Stimulated activated CD4-positive, alpha-beta T cell treated with anti-CD3 and anti-CD28 coated beads, Interleukin-2, amount 100 ng/mL, for 4 hours (primary cell): ENCODE measurements at places on chromosomes 12 and 14.

- no peak for DNase-seq
Measured at GRCh38 chr12:71710276-71711125, 24.6 kb downstream of the TMEM19 start.

GRCh38 chr12:54265364-54265812 is 14.5 kb downstream of the CBX5 start:
- no peak for DNase-seq

- no peak for DNase-seq
Measured at GRCh38 chr12:127881371-127882140, 385.4 kb upstream of the TMEM132C start.

GRCh38 chr12:30976206-30976605 is 49.7 kb downstream of the TSPAN11 start:
- no peak for DNase-seq

DNA sequence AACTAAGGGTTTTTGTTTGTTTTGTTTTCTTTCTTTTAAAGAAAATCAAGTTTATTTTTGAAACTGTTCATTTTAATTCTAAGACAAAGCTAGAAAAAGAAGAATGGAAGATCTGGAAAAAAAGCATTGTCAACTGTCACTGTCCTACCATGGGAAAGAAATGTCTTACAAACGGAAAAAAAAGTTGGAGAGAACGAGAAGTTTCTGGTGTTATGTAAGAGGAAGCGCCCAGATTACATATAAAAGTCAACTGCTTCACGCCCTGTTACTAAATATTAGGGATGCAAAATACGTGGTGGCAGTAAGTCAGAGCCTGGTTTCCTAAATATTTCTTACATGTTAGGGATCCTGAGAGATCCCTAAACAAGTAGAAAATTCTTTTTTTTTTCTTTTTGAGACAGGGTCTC is 14.3 kb upstream of the FBXL14 start:
- DNase-seq, result no peak

DNA sequence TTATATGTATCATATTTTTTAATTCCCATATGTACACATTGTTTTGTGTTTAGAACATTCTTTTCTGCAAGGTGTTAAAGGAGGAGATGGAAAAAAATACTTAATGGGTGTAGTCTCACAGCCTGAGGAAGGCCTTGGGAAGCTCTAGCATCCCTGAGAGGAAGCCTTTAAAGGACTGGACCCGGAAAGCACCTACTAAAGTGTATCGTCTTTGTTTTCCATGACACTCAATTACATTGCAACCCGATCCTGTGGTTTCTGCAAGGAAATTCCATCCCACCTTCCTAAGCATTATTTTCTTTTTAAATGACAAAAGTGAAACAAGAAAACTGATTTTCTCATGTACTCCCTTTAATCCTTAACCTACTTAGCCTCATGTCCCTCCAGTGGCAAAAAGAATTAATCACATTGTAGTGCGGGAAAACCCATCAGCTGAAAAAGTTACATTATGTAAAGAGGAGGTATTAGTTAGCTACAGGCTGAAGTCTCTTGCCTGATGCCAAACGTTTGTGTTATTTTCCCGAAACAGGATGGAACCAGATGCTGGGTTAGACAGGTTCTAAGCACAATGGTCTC is 147.8 kb upstream of the CPSF6 start:
- DNase-seq, result no peak

GRCh38 chr14:84894254-84894653 is 635.7 kb upstream of the FLRT2 start:
- no peak for DNase-seq

- no peak for DNase-seq
Measured at GRCh38 chr14:74630881-74631690, 19.0 kb upstream of the LTBP2 start.

DNA sequence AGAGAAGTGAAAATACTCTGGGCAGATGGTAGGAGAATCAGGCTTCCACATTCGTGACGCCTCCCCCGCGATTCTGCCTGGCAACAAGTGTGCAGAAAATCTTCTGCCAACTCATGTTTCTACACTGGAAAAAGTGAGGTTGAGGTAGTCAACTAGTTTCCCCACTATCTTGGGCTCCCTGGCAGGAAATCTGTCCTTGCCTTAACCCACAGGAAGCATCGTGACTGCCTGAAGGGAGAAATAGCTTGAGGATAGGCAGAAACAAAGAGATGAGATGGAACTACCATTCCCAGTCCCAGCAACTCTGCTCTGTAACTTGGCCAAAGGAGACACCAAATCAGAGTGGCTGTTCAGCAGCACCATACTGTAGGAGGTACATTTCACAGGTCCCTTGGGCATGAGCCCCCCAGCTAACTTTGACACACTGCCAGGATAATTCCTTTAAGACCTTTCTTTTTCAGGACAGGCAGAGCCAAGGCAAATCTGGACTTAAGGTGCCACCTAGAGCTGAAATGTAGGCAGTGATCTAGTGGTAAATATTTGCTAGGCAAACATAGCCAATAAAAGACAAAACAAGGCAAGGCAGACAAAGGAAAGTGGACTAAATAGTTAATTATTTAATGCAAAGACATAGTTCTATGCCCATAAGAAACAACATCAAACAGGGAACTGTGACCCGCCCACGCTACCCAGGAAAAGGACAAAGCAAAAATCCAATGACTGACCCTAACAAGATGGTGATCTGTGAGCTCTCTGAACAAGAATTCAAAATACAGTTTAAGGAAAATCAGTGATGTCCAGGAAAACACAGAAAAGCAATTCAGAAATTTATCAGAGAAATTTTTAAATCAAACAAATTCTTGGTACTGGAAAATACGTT is 205.1 kb downstream of the PTPRO start:
- DNase-seq, result no peak

DNA sequence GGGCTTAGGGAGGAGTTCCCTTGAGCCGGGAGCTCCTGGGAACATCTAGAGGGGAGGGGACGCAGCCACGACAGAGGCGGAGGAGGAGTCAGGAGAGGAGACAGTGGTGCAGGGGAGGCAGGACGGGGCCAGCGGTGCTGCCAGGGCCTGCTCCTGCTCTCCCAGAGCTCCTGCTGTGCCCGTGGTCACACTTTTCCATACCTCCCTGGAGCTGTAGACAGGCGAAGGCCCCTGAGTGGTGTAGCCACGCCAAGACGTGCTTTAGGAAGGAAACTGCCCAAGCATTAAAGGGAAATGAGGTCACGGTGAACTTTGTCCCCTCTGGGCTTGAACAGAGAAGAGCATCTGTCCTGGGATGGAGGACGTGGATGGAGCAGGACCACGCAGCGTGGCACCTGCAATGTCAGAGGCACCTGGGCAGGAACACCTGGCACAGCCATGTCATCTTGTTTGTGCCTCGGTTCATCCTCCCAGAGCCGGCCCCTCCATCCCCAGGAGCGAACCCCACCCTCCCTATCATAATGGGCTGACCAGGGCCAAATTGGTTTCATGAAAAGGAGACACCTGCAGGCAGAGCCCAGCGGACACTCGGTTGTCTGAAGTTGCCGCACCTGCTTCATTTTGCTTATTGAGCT is 239.5 kb upstream of the SFSWAP start:
- no peak for DNase-seq

GRCh38 chr12:62789851-62790250 is 145.1 kb downstream of the PPM1H start:
- DNase-seq, result no peak
